Dorsolateral prefrontal cortex (tissue), 122 donors: ENCODE measurements at places on chromosomes 12 and 14. TPM values are rescaled to one million over a fixed set of nuclear protein-coding genes. Genes with fewer than 3 reads are reported as not detected.

DNA sequence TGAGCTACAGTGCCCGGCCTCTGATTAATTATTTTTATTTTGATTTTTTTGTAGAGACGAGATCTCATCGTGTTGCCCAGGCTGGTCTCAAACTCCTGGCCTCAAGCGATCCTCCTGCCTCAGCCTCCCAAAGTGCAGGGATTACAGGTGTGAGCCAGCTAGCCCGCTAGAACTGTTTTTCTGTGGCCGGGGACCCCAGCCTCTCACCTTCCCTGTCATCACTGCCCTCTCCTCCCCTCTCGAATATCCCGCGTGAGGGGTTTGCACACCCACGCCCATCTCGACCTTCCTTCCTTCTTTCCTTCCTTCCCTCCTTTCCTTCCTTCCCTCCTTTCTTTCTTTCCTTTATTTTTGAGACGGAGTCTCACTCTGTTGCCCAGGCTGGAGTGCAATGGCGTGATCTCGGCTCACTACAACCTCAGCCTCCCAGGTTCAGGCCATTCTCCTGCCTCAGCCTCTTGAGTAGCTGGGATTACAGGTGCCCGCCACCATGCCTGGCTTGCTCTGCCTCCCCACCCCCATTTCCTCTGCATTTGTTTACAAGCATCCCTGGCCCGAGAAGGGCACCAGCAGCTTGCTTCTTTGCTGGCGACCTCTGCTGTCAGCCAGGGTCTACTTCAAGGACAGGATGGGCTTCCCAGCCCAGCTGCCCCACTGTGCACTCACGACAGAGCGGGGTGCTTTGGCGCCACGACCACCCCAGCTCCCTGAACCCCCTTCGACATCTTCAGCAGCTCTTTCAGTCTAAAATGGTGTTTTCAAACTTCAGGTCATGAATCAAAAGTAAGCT lies 4.3 kb upstream of the TRAF3 start:
- DNase-seq = no peak

DNA sequence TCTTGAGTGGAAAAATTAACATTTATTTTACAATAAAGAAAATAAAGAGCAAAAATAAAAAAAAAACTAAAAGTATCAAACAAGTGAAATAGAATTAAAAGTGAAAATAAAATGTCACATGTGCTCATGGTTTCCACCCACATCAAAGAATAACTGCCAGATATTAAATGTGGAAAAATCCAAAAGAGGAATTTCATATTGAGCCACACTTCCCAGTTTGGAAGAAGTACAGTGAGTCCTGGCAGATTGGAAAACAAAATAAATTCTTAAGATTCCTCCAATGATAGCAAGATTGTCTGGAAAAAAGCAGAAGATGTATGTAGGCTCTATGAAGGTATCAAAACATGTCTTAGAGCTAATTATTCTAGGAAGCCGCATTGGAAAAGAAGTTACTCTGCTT lies 1019.5 kb downstream of the SLC6A15 start:
- no peak for DNase-seq

- DNase-seq = no peak
Observed at GRCh38 chr14:31945074-31945613, 132.0 kb upstream of the ARHGAP5 start.

OVCH1 gene
- 3.8 TPM for total RNA-seq

ASCL1 gene
- total RNA-seq = 16.9 TPM

ZNF891 gene
- total RNA-seq = 5.3 TPM
